Bone marrow (tissue), 2 donors: ENCODE measurements at places on chromosomes 13 and 19.

DNA sequence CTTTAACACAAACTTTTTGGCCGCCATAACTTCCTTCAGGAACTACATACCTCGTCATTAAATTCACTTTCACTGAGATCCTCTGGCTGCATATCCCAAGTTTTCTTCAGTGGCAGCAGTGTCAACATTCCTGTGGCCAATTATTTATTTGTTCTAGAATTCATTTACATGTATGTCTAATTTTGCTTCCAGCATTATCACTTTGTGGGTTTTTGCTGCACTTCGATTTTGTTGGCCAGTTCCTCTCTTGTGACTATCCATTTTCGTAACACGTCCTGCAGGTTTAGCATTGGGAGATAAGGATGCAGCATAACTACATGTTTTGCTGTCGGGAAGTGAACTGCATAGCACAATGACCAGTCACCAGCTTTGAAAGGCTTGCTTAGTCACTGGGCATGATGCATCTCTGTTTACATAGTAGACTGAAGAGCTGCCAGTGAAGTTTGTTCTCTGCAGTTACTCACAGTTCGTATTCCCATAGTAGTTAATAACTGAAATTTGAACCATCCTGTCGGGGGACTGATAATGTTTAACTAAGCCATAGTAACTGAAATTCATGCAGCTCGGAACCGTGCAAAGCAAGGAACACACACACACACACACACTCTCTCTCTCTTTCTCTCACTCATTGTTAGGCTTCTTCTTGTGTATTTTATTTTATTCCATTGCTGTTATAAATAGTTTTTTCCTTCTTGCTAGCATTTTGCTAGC, 28.3 kb downstream of the ZNF507 start:
- no peak for DNase-seq

- no peak for DNase-seq
Measured at GRCh38 chr19:28883241-28883693, 329.7 kb downstream of the UQCRFS1 start.

DNA sequence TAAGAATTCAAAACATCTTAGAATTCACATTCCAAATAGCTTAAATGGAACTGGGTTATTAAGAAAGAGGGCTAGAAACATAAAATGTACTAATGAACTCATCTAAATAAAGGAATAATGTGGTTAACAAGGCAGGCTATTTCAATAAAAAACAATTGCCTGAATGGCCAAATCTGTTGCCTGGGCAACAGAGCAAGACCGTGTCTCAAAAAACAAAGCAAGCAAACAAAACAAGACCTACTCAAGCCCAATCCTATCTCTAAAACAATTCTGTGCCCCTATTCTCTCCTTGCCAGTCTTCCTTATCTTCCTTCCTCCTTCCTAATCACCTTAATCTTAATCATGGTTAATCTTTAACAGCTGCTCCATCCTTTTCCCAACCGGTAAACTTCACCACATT, 12.1 kb downstream of the IGFL1 start:
- DNase-seq, result no peak

DNA sequence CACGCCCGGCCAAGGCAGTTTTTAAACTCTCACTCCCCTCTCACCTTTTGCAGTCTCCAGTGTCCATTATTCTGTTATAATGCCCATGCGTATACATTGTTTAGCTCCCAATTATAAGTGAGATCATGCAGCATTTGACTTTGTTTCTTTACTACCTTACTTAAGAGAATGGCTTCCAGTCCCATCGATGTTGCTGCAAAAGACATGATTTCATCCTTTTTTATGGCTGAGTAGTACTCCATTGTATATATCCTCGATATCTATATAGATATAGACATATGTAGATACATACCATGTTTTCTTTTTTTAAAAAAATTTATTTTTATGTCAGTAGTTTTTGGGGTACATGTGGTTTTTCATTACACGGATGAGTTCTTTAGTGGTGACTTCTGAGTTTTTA, 8.4 kb downstream of the OR7D2 start:
- no peak for DNase-seq

- no peak for DNase-seq
Measured at GRCh38 chr19:38281811-38282566, 17.6 kb downstream of the SPINT2 start.

GRCh38 chr19:4063369-4064148, 3.1 kb downstream of the ZBTB7A start:
- no peak for DNase-seq

GRCh38 chr13:83453300-83453699, 429.0 kb downstream of the SLITRK1 start:
- no peak for DNase-seq

GRCh38 chr13:20461481-20461859, 64.2 kb downstream of the CRYL1 start:
- DNase-seq, result no peak
